ENCODE measurements at places on chromosomes 4 and X.
A peak's percentile ranks its signal among the peaks of the same experiment; 100 is the strongest.

DNA sequence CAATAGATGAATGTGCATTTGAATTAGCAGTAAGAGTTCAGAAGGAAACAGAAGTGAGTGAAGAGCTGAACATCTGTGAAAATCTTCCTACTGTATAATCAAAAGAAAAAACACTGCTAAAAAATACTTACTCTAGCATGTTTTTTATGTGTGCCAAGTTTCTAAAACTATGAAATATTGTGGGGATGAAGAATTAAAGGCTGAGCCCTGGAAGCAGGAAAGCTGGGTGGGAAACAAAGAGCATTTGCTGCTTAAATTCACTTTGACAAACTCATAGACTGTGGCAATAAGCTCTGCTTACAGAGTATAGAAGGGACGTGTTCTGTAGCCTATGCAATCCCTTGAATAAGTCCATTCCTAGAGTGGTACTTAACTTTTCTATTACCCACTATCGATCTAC, 261.7 kb downstream of the ANKRD50 start:
- DNase-seq, result no peak

- DNase-seq, result no peak
These were observed 5.8 kb upstream of the USO1 start for GRCh38 chr4:75718529-75718928.

- no peak for DNase-seq
These were observed 104.7 kb downstream of the NHSL2 start for GRCh38 chrX:72015383-72015782.

- no peak for DNase-seq
These were observed 1704.7 kb upstream of the TENM3 start for GRCh38 chr4:180538384-180539057.

DNA sequence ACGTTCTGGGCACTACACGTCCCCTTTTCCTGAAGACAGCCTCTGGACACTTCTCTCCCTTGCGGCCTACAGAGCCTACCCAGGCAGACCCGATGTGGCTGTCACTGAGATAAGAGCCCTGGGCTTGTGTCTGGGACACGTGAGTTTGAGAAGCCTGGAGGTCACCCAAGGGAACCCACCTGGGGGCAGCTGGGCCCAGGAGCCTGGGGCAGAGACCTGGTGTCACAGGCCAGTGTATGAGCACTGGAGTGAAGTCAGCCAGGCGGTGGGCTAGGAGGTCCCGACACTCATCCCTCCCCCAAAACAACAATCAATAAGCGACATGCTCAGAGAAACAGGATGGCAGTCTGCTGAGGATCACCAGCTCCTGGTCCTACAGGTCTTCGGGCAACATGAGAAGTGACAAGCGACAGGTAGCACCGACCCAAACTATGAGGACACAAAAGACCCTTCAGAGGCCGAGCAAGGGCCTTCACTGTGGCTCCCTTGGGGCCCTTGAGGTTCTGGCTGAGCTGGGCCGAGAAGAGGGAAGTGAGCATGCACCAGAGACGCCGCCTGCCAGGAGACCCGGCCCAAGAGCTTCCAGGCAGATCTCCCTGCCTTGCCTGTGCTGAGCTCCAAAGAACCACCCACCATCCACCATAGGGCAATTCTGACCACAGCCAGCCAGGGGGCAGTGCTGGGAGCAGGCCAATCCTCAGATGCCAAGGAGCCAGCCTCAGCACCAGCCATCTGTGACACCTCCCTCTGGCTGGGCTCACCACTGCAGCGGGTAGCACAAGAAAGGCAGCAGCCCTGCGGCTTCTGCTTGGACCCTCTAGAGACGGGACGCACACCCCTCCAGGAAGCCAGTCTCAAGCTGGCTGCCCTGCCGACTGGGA, 11.0 kb upstream of the DUSP9 start:
- DNase-seq, result peak; percentile 41

DNA sequence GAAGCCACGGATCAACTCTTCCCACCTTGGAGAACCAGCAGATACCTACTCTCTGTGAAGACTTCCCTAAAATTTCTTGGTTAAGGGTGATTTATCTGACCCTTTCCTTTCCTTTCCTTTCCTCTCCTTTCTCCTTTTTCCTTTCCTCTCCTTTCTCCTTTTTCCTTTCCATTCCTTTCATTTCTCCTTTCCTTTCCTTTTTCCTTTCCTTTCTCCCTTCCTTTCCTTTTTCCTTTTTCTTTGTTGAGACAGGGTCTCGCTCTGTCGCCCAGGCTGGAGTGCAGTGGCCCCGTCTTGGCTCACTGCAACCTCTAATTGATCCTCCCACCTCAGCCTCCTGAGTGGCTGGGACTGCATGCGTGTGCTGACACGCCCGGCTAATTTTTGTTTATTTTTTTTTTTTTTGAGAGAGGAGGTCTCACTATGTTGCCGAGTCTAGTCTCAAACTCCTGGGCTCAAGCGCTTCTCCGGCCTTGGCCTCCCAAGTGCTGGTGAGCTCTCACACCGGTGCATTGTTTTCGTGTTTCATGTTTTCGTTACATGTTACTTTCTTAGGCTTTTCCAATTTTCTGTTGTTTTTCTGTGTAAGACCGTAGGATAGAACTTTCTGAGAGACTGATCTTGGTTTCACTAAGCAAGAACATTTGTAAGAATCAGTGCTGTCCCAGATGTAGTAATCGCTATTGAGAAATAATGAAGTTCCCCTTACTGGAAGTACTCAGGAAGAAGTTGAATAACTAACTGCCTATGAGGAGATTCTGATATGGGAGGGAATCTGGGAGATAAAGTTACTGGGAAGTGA, 2.0 kb downstream of the TMEM165 start:
- DNase-seq, result no peak

All from activated CD4-positive, alpha-beta T cell treated with anti-CD3 and anti-CD28 coated beads, Interleukin-2, amount 50 U/mL, for 16 hours (primary cell).